Upper lobe of right lung (tissue), 1 donor: ENCODE measurements at places on chromosomes 4 and X. TPM values are rescaled to one million over a fixed set of nuclear protein-coding genes. Genes with fewer than 3 reads are reported as not detected.

GRCh38 chrX:56762220-56762619 lies 33.2 kb downstream of the NBDY start:
- H3K27ac ChIP-seq: no peak overlapping the region
- no peak for DNase-seq
- no peak overlapping the region for H3K4me3 ChIP-seq
- H3K27me3 ChIP-seq: no peaks in the 10 kb centered on the region
- peaks cover 5% of the 10 kb centered on the region for H3K4me1 ChIP-seq
- H3K36me3 ChIP-seq: no peaks in the 10 kb centered on the region

DNA sequence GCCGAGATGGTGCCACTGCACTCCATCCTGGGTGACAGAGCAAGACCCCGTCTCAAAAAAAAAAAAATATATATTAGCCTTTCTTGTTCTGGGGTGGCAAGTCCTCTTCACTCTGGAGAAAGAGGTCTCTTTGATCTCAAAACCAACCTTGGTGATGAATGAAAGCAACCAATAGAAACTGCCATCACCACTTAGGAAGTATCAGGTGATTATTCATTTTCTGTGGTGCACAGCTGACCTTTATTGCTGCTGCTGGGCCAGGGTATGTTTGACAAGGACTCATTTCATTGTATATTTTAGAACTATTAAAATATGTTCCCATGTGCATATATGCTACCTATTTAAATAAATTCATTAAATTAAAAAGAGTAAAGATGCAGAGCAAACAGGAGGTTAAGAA lies 76.0 kb upstream of the KIT start:
- no peak overlapping the region for H3K4me3 ChIP-seq
- H3K27me3 ChIP-seq: no peaks in the 10 kb centered on the region

GRCh38 chr4:8893624-8894423 lies 22.2 kb upstream of the HMX1 start:
- DNase-seq: no peak
- no peak overlapping the region for H3K27ac ChIP-seq
- H3K4me1 ChIP-seq: no peaks in the 10 kb centered on the region
- no peaks in the 10 kb centered on the region for H3K36me3 ChIP-seq
- H3K27me3 ChIP-seq: peaks cover 75% of the 10 kb centered on the region

- H3K27me3 ChIP-seq: peaks cover 89% of the 10 kb centered on the region
- H3K4me1 ChIP-seq: peaks cover 23% of the 10 kb centered on the region
- no peak overlapping the region for H3K27ac ChIP-seq
- no peak for DNase-seq
- no peak overlapping the region for H3K4me3 ChIP-seq
Observed at GRCh38 chr4:112521123-112522023, 5.4 kb upstream of the NEUROG2 start.

- no peak overlapping the region for H3K27ac ChIP-seq
- H3K4me1 ChIP-seq: peaks cover 8% of the 10 kb centered on the region
- H3K36me3 ChIP-seq: peaks cover 95% of the 10 kb centered on the region
- no peaks in the 10 kb centered on the region for H3K27me3 ChIP-seq
Observed at GRCh38 chr4:77163641-77164040, 6.6 kb downstream of the CCNG2 start.

FHDC1 gene
- total RNA-seq: 25.7 TPM

SLC16A2 gene
- total RNA-seq: 8.1 TPM

PSAPL1 gene
- total RNA-seq: 0.14 TPM

H2BW2 gene
- total RNA-seq: not detected

TMEM271 gene
- total RNA-seq: not detected

IL13RA2 gene
- not detected for total RNA-seq

HSFX4 gene
- total RNA-seq: not detected

ITIH6 gene
- not detected for total RNA-seq

AWAT2 gene
- 0.26 TPM for total RNA-seq
